Body of pancreas (tissue), 4 donors: ENCODE measurements at places on chromosomes 11 and 22.

- no peak for DNase-seq
Measured at GRCh38 chr11:57482782-57483561, 22.6 kb downstream of the RTN4RL2 start.

DNA sequence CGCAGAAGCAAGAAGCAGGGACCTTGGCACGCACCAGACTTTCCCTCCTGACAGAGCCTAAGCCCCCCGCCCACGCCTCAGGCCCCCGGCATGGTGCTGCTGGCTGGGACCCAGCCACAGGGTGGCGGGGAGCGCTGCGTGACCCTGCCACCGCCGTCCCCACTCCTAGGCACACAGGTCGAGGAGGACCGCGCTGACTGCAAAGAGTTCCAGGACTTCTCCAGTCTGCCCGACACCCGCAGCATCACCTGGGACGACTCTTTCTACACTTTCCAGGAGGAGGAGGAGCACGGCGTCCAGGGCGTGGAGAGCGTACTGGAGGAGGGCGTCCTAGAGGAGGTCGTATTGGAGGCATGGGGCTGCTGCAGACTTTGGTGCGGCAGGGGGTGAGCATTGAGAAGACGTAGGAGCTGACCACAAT, 103.7 kb downstream of the TRIM51G start:
- no peak for DNase-seq

- no peak for DNase-seq
Measured at GRCh38 chr11:17649261-17649660, 70.1 kb upstream of the MYOD1 start.

DNA sequence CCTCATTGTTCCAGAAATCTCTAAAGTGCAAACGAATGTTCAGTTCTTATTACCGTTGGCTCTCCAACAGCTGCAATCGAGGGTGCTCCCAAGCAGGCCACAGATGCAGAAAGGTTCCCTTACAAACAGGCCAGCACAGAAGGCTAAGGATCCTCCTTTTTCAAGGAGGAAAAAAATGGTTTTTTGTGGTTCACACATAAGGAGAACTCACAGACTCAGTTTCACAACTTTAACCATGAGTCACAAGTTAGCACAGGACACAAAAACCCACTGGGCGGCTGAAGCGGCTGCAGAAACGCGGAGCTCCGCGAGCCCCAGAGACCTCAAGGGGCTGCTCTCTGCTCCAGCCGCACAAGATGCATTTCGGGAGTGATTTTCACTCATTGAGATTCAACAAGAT, 98.2 kb upstream of the PRR5 start:
- no peak for DNase-seq

- no peak for DNase-seq
Measured at GRCh38 chr11:8961401-8961800, 2.8 kb downstream of the TMEM9B start.
